ENCODE measurements at places on chromosomes 1 and 21. TPM values are rescaled to one million over a fixed set of nuclear protein-coding genes. Genes with fewer than 3 reads are reported as not detected.
A peak's percentile ranks its signal among the peaks of the same experiment; 100 is the strongest.

- DNase-seq = no peak
Observed at GRCh38 chr1:168726719-168727118, 2.3 kb downstream of the DPT start.

MXRA8 gene
- total RNA-seq = 73.1 TPM

DNA sequence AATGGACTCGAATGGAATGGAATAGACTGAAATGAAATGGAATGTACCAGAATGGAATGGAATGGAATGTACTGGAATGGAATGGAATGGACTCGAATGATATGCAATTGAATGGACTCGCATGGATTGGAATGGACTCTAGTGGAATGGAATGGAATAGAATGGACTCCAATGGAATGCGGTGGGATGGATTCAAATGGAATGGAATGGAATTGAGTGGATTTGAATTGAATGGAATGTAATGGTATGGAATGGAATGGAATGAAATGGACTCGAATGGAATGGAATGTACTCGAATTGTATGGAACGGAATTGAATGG is 99.6 kb upstream of the FBXO28 start:
- DNase-seq = no peak

- peak; percentile 13 for DNase-seq
Observed at GRCh38 chr1:165383067-165383466, 26.6 kb upstream of the LMX1A start.

SPRR1A gene
- not detected for total RNA-seq

DNA sequence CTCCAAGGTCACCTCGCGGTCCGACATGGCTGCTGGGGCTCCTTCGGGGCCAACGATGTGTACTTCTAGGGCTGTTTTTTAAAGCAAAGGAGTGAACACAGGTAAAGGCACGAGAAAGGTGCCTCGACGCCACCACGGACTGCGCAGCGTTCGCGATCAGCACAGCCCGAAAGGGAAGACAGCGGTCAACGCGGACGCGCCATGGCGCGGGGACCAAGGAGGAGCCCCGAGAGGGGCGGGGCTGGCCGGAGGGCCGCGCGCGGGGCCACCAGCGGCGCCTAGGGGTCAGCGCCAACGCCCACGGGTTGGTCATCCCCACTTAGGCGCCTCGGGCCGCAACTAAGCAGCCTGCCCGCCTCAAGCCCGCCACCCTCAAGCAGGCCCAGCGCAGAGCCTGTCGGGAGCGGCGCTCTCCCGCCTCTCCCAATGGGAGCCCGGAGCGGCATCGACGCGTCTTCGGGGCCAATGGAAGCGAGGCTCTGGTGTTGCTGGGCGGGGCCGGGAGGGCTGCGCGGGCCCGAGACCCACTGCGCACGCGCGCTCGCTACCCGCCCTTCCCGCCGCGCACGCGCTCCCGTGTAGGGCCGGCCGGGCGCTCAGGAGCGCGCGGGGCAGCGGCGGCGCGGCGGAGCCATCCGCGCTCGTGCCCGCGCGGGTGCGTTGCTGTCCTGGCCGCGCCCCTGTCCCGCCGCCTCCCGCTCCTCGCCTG is at the start of gene DIP2A:
Gene DIP2A (plus strand): TSS at position 577 of the 709 bp plus-strand sequence. CDS start 241 bp downstream, outside the sequence.
- peak; percentile 96 for DNase-seq

DNA sequence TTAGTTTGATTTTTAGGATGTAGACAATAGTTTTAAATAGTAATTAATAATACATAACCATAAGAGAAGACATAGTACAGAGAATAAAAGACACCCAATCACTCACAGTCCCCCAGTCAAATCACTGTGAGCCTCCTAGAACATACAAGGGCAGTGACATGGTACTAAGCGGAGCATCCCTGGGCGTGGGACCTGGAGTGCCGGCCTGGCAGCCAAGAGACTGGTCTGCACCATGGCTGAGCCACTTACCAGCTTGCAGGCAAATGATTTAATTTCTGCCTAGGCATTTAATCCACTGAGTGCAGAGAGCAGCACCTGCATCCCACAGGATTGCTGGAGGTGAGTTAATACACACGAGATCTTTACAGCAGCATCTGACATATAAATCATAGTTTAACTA is 20.4 kb downstream of the SDHB start:
- no peak for DNase-seq

KRTAP8-1 gene
- not detected for total RNA-seq

DPH5 gene
- total RNA-seq = 25.6 TPM

IL12RB2 gene
- 0.98 TPM for total RNA-seq

All from mucosa of gallbladder (tissue), 1 donor.